ENCODE measurements at places on chromosomes 5 and 9. TPM values are rescaled to one million over a fixed set of nuclear protein-coding genes. Genes with fewer than 3 reads are reported as not detected.

DNA sequence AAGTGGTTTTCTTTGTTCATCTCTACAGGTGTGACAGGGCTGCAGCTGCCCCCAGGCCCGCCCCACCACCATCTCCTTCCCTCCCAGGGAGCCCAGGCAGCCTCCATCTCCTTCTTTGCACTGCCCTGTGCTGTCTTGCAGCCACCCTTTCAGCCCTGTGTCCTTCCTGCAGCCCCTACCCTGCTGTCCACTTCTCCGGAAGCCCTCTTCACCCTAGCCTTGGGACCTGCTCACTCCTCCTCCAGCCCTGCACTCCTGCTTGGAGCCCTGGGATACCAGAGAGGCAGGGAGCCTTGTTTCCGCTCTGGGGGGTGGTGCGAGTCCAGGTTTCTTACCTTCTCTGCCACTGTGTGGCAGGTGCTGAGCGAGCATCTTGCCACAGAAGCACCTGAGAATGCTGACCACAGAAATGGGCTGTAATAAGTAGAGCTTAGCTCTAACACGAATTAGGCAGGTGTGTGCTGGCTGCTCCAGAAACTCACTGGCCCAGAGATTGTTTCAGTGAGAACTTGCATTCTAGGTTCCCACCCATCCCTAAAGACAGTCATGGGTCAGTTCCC, 51.3 kb upstream of the GADD45G start:
- no peak for DNase-seq

PCDHGA7 gene
- total RNA-seq = 8.0 TPM

PCDHGB7 gene
- total RNA-seq = 12.7 TPM

DNA sequence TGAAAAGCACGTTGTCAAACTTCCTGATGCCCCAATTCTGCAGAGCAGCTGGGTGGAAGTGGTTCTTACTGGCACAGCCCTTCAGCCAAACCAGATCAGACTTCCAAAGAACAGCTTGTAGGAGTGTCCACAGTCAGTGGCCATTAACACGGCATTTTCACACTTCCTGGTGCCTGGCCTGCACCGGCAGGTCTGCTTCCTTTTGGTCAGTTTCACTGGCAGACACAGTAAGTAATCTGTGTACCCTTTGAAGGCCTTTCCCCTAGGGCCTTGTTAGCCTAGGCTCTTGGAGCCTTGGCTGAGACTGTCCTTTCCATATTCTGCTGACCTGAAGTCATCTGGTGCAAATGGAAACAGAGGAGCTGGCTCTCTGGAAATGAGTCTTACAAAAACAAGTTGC, 297.5 kb upstream of the TNC start:
- no peak for DNase-seq

ANKRD34B gene
- not detected for total RNA-seq

DNA sequence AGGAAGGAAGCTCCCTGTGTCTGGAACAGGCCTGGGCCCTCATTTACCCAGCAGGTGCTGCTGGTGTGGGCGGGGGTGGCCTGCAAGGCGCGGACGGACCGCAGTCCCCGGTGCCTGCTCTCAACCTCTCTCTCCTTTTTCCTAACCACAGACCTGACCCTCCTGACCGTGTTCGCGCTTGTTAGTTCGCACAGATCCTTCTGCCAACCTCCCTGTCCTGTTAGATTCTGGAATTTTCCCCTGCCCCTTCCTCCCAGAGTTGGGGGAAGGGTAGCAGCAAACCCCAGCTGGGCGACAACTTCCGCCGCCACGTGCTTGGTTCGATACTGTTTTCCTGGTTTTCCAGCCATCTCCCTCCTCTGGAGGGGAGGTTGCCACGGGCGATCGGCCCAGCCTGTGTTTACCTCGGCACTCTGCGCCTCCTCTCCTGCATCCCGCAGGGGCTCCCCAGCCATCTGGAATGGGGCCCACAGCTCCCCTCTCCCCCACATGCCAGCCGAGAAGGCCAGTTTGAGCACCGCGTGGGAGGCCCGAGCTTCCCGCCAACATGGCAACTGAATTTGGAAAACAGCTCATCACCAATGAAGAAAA, 70.8 kb upstream of the UNC5A start:
- no peak for DNase-seq

- DNase-seq = peak; percentile 71
These were observed 31.1 kb upstream of the ADAMTSL1 start for GRCh38 chr9:18442629-18443491.

GRCh38 chr5:80208381-80208780, 47.5 kb downstream of the SERINC5 start:
- DNase-seq = no peak

- no peak for DNase-seq
These were observed 1499.6 kb downstream of the EFNA5 start for GRCh38 chr5:106171132-106171531.

VDAC1 gene
- total RNA-seq = 92.4 TPM

SH3GL2 gene
- total RNA-seq = not detected

FGF10 gene
- 10.0 TPM for total RNA-seq

DNA sequence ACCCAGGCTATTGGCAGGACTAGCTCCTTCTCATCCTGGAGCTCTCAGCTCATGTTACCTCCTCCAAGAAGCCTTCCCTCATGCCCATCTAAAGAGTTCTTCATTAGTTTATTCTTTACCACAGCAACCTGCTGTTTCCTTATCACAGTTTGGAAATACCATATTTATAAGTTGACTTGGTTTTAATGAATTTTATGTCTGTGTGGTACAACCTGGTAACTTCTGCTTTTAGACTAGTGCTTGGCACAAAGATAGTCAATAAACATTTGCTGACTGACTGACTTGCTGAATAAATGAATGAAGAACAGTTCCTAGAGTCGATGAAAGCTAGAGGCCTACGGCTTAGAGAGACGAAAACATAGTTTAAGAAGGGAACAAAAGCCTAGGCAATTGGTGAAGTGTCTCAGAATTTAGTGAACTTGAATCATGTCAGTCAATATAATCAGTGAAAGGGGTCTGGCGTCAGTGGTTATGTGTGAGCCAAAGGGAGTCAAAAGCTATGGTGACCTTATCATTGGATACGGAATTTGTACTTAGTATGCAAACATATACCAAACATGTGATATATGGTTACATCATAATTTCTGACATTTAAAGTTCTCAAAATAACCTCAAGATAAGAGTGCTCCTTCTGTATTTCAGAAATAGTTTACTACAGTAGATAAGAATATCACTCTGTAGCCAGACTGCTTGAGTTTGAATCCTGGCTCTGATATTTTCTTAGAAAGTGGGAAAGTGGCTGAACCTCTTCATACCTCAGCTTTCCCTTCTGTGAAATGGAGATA, 239.5 kb downstream of the MCTP1 start:
- no peak for DNase-seq

DNA sequence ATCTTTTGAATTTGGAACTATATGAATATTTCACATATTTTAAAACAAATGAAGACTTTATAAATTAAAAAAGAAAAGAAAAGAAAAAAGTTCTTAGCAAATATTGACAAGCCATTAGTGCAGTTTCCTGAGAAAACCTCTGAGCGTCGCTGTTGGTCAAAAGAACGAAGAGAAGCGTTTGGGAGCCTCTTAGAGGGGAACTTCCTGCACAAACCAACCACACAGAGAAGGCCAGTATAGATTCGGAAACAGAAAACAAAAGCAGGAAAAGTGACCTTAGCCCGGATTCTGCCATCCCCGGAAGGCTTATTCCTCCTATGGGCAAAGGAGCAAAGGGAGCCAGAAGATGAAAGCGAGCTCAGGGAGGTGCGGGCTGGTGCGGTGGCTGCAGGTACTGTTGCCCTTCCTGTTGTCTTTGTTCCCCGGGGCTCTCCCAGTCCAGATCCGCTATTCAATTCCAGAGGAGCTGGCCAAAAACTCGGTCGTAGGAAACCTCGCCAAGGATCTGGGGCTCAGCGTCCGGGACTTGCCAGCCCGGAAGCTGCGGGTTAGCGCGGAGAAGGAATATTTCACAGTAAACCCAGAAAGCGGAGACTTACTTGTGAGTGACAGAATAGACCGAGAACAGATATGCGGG, at the start of gene PCDHGB2:
TSS of gene PCDHGB2 (plus strand) at position 205 of the 637 bp plus-strand sequence. CDS start at position 347, 142 bp downstream.
- no peak for DNase-seq

- DNase-seq = peak; percentile 55
These were observed 77.8 kb upstream of the TARS1 start for GRCh38 chr5:33362915-33363314.

- DNase-seq = peak; percentile 96
These were observed at the start of gene CTSL for GRCh38 chr9:87725900-87726709. Gene CTSL, plus strand, starts transcription at chr9:87726119. Its CDS starts 1,485 bp downstream, at chr9:87727604.

PCDHB2 gene
- total RNA-seq = 3.1 TPM

PCDHB11 gene
- total RNA-seq = 8.1 TPM

DNA sequence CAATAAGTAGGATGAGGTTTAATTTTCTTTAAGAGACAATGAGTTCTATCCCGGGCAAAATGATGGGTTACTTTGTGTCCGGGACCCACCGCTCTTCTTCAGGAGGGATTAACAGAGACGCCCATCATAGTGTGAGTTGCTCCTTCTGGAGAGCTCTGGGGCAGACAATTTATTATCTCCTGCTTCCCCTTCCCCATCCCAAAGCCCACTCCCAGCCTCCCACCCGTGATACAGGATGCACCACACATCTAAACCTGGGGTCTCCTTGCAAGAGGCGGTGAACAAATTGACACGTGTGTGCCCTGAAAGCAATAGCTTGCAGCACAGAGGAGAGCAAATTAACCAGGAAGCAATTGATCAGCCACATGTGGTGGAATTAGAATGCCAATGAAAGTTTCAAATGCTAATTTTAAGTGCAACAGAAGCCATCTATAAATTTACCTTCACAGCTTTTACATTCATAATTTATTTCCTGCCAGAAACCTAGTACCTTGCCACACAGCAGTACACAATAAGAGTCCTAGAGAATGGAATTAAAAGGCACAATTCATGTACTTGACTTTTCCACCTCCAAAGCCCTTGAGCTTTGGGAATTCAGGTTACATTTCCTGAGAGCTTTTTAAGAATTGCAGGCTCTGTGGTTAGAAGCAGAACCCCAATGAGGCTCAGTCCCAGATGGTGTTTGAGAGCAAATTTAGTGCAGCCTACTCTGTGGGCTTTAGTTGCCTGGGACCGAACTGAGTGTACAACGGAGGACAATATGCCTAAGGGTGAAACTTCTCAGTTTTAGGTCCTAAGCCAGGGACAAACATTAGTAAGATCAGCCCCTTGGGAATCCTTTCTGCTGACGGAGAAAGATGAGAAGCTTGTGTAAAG, 399.6 kb downstream of the MED10 start:
- no peak for DNase-seq

GRCh38 chr9:75147638-75148037, 59.3 kb downstream of the OSTF1 start:
- no peak for DNase-seq

DNA sequence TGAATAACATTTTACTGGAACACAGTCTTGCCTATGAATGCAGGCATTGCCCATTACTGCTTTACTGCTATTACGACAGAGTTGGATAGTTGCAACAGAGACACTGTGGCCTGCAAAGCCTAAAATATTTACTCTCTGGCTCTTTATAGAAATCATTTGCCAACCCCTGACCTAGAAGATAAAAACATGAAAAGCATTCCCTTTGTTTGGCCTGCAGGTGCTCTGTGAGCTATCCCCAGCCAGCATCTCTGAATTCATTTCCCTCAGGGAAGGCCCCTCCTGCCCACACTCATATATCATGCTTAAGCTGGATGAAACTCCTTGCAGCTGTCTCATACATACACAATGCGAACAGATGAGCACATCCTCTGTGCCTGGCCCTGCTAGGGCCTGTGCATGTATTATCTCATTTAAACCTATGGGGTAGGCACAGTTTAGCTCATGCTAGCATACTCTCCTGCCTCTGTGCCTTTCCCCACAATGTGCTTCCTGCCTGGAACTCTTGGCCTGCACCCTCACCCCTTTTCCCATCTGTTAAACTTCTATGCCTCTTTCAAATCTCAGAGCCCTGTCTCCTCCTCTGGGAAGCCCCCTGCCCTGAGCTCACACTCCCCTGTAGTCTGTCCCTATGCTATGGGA, 193.1 kb downstream of the PAX5 start:
- no peak for DNase-seq

GRCh38 chr5:137488516-137488915, 10.6 kb downstream of the SPOCK1 start:
- DNase-seq = no peak

DNA sequence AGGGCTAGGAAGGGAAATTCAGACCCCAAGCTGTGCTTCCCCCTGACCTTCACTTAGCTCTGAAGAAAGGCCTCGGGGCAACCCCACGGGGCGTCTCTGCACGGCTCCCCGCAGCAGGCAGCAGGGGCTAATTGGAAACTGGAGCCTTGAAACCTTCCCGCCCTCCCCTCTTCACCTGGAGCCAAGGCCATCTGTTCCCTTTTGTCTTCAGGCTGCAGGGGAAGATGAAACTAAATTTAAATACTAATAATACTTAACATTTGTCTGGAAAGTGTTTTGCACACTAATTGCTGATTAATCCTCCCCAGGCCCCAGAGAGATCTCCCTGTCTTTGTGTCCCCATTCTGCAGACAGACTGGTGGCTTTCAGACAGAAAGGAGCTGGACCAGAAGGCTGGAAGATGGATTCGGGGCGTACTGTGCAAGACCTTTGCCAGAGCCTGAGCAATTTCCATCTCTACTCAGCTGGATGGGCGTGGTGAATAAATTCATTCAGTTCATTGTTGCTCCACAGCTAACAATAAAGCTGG, 34.1 kb upstream of the CPLX2 start:
- no peak for DNase-seq

- DNase-seq = no peak
These were observed 66.6 kb downstream of the ZNF474 start for GRCh38 chr5:122195802-122196394.

- DNase-seq = no peak
These were observed 47.0 kb downstream of the KCNV2 start for GRCh38 chr9:2764353-2764752.
